ENCODE measurements at places on chromosomes 7 and 10. TPM values are rescaled to one million over a fixed set of nuclear protein-coding genes. Genes with fewer than 3 reads are reported as not detected.

Gene PHYH
- total RNA-seq, result 43.2 TPM

Gene TMEM229A
- not detected for total RNA-seq

Gene SFRP4
- total RNA-seq, result 1.2 TPM

Gene KCP
- total RNA-seq, result 0.36 TPM

Gene HYAL4
- not detected for total RNA-seq

Gene DNTT
- not detected for total RNA-seq

Gene SNCG
- 25.5 TPM for total RNA-seq

Gene H2BK1
- total RNA-seq, result not detected

Gene VPS37D
- total RNA-seq, result 1.6 TPM

Gene CALML3
- total RNA-seq, result not detected
